ENCODE measurements at places on chromosomes 5 and 9.

GRCh38 chr5:80229902-80230255 is 26.0 kb downstream of the SERINC5 start:
- DNase-seq, result no peak

GRCh38 chr5:123855609-123856008 is 343.6 kb downstream of the CSNK1G3 start:
- no peak for DNase-seq

- DNase-seq, result no peak
Measured at GRCh38 chr9:12276505-12276904, 416.7 kb upstream of the TYRP1 start.

GRCh38 chr9:100303747-100304146 is 49.0 kb downstream of the TEX10 start:
- no peak for DNase-seq

GRCh38 chr5:67318746-67319145 is 122.1 kb upstream of the CD180 start:
- no peak for DNase-seq

DNA sequence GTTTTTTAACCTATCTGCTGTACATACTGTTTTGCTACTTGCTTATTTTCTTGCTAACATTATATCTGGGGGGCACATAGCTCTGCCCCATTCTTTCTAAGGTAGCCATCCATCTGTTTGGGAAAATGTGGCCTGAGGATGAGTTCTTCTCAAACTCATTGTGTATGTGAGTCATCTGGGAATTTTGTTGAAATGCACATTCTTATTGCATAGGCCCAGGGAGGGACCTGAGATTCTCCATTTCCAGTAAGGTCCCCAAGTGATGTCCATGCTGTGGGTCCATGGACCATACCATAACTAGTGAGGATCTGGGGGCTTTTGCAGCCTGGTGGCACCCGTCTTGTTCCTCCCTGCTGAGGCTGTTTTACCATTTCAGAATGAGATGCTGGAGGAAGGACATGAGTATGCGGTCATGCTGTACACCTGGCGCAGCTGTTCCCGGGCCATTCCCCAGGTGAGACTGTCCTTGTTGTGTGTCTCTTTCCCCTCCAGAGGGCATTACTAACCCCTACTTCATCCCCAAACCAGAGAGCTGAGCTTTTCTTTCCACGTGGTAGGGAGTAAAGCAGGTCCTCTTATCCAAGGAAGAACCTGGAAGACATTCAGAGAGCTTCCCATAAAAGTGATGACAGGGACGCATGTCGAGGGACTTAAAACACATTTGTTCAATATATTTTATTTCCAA is 28.6 kb downstream of the CYFIP2 start:
- no peak for DNase-seq

DNA sequence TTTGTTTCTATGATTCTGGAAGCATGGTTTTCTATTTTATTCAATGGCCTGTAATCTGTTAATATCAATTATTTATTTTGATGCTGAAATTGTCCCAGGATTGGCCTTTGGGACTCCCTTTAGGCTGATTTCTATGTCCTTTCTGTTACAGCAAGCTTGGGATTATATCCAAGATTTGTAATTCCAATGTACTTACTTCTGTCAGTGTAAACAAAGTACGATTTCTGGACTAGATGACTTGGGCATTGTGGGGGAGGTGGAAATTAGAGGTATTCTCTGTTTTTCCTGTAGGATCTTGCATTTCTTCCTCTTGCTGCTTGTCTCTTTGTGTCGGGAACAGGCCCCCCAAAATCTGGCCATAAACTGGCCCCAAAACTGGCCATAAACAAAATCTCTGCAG is 3.7 kb downstream of the PCDHGA12 start:
- DNase-seq, result no peak

DNA sequence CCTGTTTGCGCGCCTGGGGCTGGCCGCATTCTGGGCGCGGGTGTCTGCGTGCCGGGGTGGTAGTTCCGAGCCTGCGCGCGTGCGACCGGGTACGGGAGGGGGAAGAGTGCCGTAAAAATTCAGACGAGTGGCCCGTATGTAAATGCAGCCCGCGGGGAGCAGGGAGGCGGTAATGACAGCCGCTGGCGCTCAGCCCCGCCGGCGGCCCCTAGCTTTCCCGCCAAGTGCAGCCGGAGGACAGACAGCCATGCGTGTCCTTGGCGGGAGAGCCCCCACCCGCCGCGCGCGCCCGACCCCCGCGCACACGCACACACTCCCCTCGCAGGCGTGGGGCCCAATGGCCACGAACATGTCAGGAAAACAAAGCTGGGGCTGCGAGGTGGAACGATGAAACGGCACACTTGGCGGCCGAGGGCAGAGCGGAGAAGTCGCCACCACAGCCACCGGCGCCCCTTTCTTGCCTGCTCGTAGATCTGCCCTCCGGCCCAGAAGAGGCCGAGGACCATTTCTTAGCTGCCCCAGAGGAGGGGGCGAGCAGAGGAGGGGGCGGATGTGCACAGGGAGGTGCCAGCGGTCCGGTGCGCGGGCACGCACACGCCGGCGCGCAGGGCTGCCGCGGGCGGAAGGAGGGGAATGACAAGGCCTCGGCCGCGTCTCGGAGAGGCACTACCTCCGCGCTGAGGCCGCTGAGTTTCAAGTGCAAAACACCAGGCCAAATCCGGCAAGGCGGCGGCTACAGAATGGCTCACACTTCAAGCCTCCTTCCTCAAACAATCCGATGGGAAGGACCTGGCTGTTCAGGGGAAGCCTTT is 208.4 kb downstream of the MEF2C start:
- DNase-seq, result no peak

Measured in stimulated activated effector memory CD8-positive, alpha-beta T cell treated with anti-CD3 and anti-CD28 coated beads, Interleukin-12 subunit alpha, Interleukin-12 subunit beta, amount 100 ng/mL, for 72 hours (primary cell).